T-helper 17 cell (primary cell): ENCODE measurements at places on chromosomes 3 and 15. TPM values are rescaled to one million over a fixed set of nuclear protein-coding genes. Genes with fewer than 3 reads are reported as not detected.
A peak's percentile ranks its signal among the peaks of the same experiment; 100 is the strongest.

The XIRP1 gene
- total RNA-seq = not detected

The CCDC174 gene
- total RNA-seq = 55.9 TPM

The CLRN1 gene
- not detected for total RNA-seq

The TRMT10C gene
- 27.8 TPM for total RNA-seq

The EXD1 gene
- not detected for total RNA-seq

The GOLGA6B gene
- 0.18 TPM for total RNA-seq

The EHD4 gene
- 57.6 TPM for total RNA-seq

The GADL1 gene
- not detected for total RNA-seq

The LXN gene
- 5.6 TPM for total RNA-seq

The PML gene
- 52.6 TPM for total RNA-seq

The IMPG2 gene
- total RNA-seq = 0.45 TPM

The KBTBD8 gene
- total RNA-seq = 13.1 TPM

The SOX14 gene
- not detected for total RNA-seq

The GOLGA6D gene
- total RNA-seq = 0.10 TPM

DNA sequence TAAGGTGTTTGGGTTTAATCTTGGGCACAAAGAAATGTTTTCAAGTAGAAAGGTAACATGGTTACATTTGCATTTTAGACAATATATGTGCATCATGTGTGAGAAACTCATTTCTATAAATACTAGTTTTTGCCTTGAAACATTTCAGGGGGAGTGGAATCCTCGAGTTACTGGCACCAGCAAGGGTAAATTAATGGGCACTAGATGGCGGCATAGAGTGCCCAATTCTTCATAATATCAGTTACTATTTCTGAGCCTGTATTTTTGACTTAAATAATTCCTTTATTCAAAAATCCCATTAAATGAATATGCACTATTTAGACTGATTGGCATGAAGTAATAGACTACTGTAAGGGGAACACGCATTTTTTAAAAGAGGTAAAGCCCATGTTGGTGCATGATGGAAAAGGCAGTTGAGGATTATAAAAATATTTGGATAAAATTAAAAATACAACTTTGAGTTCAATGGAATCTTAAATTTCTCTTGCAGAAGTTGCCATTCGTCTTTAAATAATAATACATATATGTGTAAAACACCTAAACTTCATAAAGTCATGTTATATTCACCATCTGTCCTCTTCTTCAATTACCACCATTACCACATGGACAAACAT lies 106.3 kb downstream of the ZBTB20 start:
- H3K4me1 ChIP-seq = peaks cover 18% of the 10 kb centered on the region
- no peaks in the 10 kb centered on the region for H3K27me3 ChIP-seq
- no peak overlapping the region for H3K4me3 ChIP-seq
- H3K36me3 ChIP-seq = peaks cover 3% of the 10 kb centered on the region
- no peak for DNase-seq

DNA sequence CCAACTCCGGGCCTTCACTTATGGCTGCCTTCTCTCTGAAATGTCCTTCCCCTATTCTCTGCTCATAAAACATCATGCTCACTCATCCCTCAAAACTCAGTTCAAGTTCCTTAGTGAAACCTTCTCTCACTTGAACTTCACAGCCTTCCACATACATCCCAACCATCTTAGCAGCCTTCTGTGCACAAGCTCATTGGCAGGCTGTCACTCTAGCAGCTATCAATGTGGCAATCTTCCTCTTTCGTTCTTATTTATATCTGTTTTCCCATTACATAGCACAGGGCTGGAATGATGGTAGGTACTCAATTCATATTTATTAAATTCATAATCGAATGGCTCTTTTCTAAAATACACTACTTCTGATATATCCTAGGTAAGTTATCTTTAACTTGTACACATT lies 66.4 kb upstream of the MCTP2 start:
- H3K36me3 ChIP-seq = no peaks in the 10 kb centered on the region
- H3K27me3 ChIP-seq = peaks cover 28% of the 10 kb centered on the region

- no peaks in the 10 kb centered on the region for H3K27me3 ChIP-seq
- H3K4me3 ChIP-seq = no peak overlapping the region
- peaks cover 5% of the 10 kb centered on the region for H3K36me3 ChIP-seq
- H3K27ac ChIP-seq = no peak overlapping the region
These were observed 14.8 kb downstream of the WDR53 start for GRCh38 chr3:196553551-196553950.

DNA sequence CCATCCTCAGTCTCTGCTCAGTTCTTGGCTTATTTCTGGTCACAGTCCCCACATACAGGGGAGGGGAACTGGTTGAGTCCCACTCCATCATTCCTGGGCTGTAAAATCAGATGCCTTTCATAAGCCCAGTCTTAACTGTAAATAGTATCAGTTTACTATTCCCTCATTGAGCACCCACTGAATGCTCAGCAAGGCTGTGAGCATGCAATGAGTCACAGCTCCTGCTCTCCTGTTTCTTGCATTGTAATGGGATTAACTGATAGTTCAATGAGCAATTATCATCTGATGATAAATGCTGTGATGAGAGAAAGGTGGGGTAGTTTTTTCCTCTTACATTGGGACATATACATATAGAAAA lies 113.6 kb upstream of the TPM1 start:
- no peak for DNase-seq
- peaks cover 39% of the 10 kb centered on the region for H3K27me3 ChIP-seq
- H3K4me3 ChIP-seq = no peak overlapping the region
- peaks cover 2% of the 10 kb centered on the region for H3K36me3 ChIP-seq
- no peak overlapping the region for H3K27ac ChIP-seq

DNA sequence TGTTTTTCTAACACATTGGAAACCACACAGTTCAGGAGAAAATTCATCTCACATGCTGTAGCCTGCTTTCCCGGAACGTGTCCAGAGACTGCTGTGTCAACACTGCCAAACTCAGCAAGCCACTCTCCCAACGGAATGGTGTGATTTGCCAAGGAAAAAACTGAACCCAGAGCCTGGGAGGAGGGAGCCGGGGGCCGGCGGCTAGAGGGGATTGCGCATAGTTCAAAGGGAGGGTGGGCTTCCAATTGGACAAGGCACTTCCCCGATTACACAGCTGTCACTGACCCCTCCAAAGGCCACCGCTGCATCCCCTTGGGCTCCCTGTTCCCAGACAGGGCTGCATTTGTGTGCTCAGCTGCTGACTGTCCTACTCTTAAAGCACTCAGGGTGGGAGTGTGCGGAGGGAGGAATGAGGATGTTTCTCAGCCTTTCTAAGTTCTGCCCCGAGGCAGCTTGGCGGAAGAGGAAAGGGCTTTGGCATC lies 256.2 kb downstream of the ZNF621 start:
- no peak for DNase-seq
- peaks cover 2% of the 10 kb centered on the region for H3K36me3 ChIP-seq
- H3K27me3 ChIP-seq = peaks cover 15% of the 10 kb centered on the region
- H3K4me1 ChIP-seq = peaks cover 2% of the 10 kb centered on the region
- no peak overlapping the region for H3K27ac ChIP-seq
- H3K4me3 ChIP-seq = no peak overlapping the region

GRCh38 chr3:50251220-50251619 lies 15.2 kb downstream of the GNAI2 start:
- no peak for DNase-seq
- peak overlapping the region; percentile 19 for H3K27ac ChIP-seq
- H3K36me3 ChIP-seq = peaks cover 2% of the 10 kb centered on the region
- H3K27me3 ChIP-seq = no peaks in the 10 kb centered on the region
- H3K4me1 ChIP-seq = peaks cover 25% of the 10 kb centered on the region

GRCh38 chr3:154862265-154862664 lies 217.9 kb upstream of the MME start:
- no peak overlapping the region for H3K27ac ChIP-seq
- no peaks in the 10 kb centered on the region for H3K4me1 ChIP-seq
- H3K36me3 ChIP-seq = no peaks in the 10 kb centered on the region
- H3K4me3 ChIP-seq = no peak overlapping the region
- no peaks in the 10 kb centered on the region for H3K27me3 ChIP-seq

GRCh38 chr3:108546247-108546646 lies 35.9 kb upstream of the MYH15 start:
- peak overlapping the region; percentile 79 for H3K4me3 ChIP-seq
- DNase-seq = no peak
- peak overlapping the region; percentile 83 for H3K27ac ChIP-seq
- H3K27me3 ChIP-seq = no peaks in the 10 kb centered on the region
- no peaks in the 10 kb centered on the region for H3K36me3 ChIP-seq

DNA sequence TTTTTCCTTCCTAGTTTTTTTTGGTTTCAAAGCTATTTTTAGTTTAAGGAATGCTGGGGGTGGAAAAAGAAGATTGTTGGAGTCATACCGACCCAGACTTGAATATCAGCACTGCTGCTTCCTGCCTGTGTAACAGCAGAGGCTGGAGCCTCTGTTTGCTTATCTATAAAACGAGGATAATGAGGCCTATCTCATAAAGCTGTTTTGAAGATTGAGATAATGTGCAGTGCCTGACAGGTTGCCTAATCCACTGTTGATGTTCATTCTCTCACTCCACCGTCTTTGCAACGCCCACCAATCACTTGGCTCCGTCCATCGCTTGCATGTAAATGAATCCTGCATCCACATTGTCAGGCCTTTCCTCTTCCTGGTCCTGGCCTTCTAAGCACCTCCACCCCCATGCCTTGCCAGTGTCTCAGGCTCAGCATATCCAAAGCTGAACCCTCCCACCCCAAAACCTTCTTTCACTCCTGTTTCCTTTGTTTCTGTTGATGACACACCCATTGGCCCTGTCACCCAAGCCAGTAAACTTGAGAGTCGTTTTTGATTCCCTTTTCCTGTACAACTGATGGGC lies 94.9 kb downstream of the MEX3B start:
- H3K27me3 ChIP-seq = peaks cover 41% of the 10 kb centered on the region
- H3K27ac ChIP-seq = no peak overlapping the region
- H3K36me3 ChIP-seq = peaks cover 3% of the 10 kb centered on the region
- H3K4me1 ChIP-seq = no peaks in the 10 kb centered on the region
- no peak for DNase-seq
